HepG2 (cell line): ENCODE measurements at places on chromosomes 7 and 10. TPM values are rescaled to one million over a fixed set of nuclear protein-coding genes. Genes with fewer than 3 reads are reported as not detected.
A peak's percentile ranks its signal among the peaks of the same experiment; 100 is the strongest.

The MMD2 gene
- not detected in 2 replicates for polyA plus RNA-seq

The CYP2C19 gene
- not detected in 2 replicates for polyA plus RNA-seq

The PLAC9 gene
- not detected in 2 replicates for polyA plus RNA-seq

The CCNY gene
- polyA plus RNA-seq: 46.4 and 48.2 TPM in 2 replicates

The SLC18A2 gene
- polyA plus RNA-seq: not detected in 2 replicates

The HOXA5 gene
- 3.6 and 4.0 TPM in 2 replicates for polyA plus RNA-seq

The DLX5 gene
- polyA plus RNA-seq: not detected in 2 replicates

The CLEC2L gene
- 0.25 and 0.56 TPM in 2 replicates for polyA plus RNA-seq

The TRIM50 gene
- 4.2 and 5.4 TPM in 2 replicates for polyA plus RNA-seq

The SEMA3A gene
- polyA plus RNA-seq: 0.29 and 0.37 TPM in 2 replicates

GRCh38 chr7:94087664-94088352 is 83.7 kb upstream of the BET1 start:
- DNase-seq: peak; percentile 48

DNA sequence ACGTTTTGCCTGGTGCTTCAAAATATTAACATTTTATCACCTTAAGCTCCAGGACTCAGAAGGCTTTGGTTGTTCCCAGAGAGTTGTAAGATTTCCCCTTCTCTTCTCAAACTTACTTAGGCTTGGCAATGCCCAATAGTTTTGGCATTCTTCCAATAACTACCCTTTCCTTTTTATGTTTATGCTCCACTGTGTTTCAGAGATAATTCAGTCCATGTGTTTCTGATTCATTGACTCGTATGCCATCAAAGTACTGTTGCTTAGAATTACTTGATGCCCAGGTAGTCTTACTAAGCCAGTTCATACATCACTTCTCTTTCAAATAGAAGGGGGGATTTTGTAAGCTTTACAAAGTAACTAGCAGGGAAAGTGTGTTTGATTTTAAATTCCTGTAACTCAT is 66.6 kb downstream of the AGMO start:
- no peak for DNase-seq

- peak; percentile 7 for DNase-seq
Observed at GRCh38 chr7:47326220-47326619, 255.7 kb downstream of the TNS3 start.

GRCh38 chr7:27936768-27937102 is 196.8 kb downstream of the TAX1BP1 start:
- no peak for DNase-seq

DNA sequence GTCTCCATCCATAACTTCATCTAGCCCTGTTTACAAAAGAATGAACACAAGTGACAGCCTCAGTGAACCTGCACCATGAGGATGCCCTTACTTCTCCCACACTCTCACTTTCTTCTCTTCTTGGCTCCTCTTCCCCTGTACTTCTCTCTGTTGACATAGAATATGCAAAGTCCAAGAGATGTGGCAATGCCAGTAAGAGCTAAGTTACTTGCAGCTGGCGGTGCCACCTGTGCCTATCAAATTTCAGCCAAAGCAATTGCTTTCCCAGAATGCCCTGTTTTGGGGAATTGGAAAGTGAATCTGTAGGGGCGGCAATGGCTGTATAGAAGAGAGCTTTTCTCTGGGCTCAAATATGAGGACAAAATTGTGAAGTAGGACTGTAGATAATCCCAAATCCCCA is 557.8 kb downstream of the AUTS2 start:
- DNase-seq: no peak

- no peak for DNase-seq
Observed at GRCh38 chr7:120794106-120794729, 63.7 kb downstream of the TSPAN12 start.

GRCh38 chr7:93175219-93175618 is 27.0 kb upstream of the SAMD9L start:
- DNase-seq: no peak

DNA sequence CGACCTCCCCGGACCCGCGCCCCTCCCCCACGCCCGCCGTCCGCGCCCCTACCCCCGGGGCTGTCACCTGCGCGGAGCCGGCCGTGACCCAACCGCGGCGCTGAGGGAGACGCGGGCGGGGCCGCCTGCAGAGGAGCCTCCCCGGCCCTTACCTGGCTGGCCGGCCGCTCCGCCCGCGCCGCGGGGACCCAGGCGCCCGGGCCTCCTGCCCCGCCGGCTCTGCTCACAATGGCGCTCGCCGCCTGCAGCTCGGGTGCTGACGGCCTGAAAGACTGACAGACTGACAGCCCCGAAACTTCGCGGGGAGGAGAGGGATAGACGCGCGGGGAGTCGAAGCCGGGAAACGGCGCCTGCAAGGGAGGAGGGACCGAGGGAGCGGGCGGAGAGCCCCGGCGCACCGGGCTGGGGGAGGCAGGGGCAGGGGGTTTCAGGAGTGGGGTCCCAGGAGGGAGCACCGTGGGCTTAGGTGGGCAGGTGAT is 393 bp downstream of the ZNF467 start:
- no peak for DNase-seq

DNA sequence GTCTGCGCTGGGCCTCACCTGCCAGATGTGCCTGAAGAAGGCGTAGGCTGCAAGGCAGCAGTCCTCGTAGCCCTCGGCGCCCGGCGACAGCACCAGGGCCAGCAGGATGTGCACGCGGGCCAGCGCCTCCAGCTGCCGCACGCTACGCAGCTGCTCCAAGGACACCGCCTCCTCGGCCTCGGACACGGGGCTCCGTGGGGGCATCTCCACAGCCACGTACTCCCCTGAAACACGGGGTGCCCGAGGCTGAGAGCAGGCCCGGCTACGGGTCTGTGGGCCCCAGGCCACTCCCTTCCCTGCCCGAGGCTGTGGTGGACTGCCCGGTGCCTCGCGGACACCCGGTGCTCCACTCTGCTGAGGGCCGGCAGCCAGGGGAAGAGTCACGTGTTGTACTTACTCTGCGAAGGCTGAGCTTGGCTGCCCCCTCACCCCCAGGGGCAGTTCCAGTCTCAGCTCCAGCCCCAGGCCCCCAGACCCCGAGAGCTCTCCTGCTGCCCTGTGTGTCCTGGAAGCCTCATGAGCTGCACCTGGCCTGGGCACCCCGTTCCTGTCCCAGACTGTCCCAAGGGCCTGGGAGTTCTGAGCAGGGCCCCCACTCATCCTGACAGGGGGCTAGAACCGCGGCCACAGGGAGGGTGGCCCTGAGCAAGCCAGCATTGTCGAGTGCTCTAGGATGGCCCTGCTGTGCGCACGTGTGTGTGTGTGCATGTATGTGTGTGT is 62.8 kb downstream of the CFAP46 start:
- DNase-seq: no peak

DNA sequence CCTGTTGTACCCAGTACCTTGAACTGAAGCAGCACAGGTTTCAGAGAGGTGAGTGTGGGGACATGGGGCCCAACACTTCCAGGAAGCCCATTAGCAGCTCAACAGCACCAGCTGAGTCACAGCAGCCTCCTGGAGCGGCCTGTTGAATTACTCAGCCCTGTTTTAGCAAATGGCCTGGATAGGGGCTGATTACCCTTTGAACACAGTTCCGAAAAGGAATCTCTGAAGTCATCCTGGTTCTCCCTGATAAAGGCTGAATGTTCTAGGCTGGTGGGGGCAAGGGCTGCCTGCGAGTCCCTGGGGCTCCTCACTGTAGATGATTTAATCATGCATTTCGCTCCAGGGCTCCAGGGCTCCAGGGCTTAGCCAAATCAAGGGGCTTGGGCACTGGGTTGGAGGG is 287.5 kb downstream of the GRID1 start:
- no peak for DNase-seq

DNA sequence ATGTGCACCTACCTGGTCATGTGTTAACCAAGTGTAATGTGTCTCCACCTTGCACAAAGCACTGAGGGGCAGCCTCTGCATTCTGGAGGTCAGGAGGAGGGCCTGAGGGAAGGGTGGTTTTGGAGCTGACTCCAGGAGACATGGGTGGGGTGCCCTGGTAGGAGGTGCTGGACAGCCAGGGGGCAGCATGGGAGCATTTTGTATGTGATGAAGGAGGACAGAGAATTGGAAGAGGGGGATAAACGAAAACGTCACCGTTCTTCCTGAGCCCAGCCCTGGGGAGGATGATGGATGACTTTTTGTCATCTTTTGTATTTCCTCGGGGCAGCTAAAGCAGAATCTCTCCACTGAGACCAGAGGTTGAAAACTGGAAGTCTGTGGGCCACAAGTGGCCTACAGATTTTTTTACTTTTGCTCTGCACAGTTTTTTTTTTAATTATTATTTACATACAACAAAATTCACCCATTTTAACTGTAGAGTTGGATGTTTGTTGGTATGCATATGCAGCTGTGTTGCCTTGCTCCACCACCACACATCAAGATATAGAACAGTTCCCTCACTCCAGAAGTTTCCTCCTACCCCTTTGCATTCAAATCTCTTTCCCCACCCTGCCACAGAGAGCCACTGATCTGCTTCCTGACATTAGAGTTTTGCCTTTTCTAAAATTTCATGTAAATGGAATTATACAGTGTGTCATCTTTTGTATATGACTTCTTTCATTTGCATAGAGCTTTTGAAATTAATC is 242.5 kb downstream of the VTI1A start:
- peak; percentile 16 for DNase-seq

DNA sequence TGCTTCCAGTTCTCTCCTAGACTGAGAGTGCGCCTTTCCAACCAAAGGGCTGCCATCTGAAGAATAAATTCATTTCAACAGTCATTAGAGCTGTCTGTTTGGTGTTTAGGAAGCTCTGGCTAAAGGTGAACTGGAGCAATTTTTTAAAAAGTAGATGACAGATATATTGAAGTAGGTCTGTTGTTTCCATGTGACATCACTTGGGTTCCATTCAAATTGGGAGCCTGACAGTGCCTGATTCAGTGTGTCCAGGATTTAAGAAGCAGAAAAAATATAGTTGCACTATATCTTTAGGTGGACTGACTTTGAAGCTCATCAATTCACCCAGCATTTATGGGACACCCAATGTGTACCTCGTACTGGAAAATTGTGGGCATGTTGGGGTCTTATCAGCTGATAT is 367.7 kb downstream of the BBS9 start:
- no peak for DNase-seq

DNA sequence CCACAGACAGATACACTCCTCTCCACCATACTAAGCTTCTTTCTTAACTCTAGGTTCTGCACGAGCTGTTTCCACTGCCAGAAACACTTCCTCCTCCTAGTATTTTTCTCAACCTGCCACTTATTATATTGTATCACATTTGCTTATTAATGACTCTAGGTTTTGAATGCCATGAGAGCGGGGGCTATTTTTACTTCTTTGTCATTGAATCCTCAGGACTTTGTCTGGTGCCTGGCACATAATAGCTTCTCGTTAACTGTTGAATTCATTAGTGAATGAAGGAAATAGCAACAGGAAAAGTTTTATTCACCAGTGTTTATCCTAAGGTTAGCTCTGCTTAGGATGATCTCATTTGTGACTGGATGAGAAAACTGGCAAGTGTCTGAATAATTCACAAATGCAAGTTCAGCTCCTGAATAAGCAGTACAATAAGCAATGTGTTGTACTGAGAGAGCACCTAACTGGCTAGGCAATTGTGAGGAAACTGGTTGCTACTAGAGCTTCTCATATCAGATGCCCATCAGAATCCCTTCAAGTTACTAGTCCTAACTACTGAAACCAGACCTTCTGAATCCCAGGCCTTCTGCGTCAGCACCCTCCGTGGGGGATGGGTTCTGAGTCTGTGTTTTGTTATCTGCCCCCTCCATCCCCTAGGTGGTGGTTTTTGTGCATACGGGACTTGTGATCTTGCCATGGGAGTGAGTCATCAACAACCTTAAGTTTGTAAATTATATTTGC is 92.7 kb downstream of the LSMEM1 start:
- no peak for DNase-seq

DNA sequence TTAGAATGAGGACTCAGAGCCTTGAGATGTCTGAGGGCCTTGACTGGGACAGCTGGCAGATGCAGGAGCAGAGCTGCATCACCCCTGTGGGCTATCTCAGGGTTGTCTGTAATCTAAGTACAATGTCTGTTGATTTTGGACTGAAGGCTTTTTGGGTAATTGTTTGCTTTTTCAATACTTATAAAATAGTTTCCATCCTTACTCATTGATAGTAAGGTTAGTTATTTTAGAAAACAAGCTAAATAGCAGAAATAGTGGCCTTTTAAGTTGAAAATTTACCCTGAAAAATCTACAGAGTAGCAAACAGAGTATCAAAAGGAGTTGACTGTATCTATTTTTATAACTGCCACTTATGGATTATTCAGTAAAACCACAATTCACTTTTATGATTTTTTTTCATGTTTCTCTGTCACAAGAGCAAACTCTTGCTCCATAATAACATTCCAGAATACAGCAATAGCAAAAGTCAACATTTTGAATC is 179.7 kb downstream of the CFTR start:
- DNase-seq: no peak

DNA sequence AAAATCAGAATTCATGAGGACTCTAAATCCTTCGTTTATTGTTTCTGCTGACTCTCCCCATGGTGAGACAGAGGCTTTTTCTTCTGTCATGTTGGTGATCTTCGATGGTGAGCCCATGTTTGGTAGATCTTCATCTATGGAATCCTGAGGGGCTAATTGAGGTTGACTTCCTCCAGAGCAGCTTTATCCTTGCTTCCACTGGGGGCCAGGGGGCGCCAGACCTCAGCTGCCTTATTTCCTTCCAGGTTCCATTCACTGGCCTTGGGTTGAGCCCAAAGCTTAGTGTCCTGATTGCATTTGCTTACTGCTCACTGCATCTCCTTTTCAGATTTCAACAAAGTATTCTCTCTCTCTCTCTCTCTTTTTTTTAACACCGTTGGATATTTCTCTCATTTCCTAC is 80.7 kb downstream of the GCC1 start:
- peak; percentile 22 for DNase-seq

GRCh38 chr10:114767101-114767985 is 54.2 kb upstream of the FHIP2A start:
- no peak for DNase-seq

GRCh38 chr7:157612664-157613561 is 276.1 kb downstream of the DNAJB6 start:
- DNase-seq: no peak

GRCh38 chr10:31087851-31088250 is 56.2 kb upstream of the ZNF438 start:
- DNase-seq: no peak

DNA sequence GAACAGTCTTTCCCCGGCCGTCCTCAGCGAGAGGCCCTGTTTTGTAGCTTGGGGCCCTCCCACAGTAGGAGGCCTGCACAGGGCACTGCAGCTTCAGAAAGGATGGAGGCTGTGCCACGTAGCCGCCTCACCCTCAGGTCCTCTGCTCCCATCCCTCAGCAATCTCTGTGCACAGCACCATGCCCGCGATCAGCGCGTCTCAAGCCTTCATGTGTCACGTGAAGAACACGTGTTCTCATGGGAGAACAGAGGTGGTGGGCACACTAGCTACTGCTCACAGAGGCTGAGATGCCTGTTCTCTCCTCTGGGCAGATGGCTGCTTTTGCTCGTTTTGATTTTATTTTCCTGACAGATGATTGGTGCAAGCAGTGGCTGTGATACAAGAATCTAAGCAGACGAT is 8.5 kb upstream of the SHH start:
- DNase-seq: no peak

- DNase-seq: no peak
Observed at GRCh38 chr10:120667276-120667675, 183.9 kb upstream of the WDR11 start.

GRCh38 chr7:138974103-138974502 is 7.1 kb downstream of the KIAA1549 start:
- no peak for DNase-seq

GRCh38 chr7:157337316-157338149 is 729 bp downstream of the DNAJB6 start:
- peak; percentile 29 for DNase-seq
